ENCODE measurements at places on chromosomes 4 and X.

DNA sequence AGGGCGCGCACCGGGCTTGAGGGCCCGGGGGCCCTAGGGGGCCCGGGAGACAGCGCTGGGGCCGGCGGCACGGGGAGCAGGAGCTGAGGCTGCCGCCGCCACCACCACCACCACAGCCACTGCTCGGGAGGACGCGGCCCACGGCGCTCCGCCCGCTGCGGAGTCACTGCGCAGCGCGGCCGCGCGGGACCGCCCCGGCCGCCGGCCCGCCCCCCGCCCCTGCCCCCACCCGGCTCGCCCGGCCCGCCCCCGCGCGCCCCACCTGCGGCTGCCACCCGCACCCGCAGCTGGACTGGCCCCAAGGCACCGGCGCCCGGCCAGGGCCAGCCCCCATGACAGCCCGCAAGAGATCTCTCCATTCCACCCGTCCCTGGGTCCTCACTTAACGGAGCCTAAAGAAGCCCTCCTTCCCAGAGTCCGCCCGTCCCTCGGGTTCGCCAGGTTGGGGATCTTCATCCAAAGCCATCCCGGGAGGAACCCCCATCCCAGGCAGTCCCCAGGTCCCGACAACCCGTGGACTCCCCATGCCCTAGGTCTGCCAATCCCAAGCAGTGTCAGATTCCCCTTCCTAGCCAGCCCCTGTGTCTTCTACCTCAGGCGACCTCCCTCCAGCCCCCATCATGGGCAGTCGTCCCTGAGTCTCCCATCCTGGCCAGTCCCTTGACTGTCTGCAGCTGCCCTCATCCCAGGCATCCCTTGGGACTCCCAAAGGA, 40.0 kb upstream of the IQSEC2 start:
- no peak for DNase-seq

GRCh38 chr4:2257361-2258081, 4.4 kb downstream of the MXD4 start:
- no peak for DNase-seq

DNA sequence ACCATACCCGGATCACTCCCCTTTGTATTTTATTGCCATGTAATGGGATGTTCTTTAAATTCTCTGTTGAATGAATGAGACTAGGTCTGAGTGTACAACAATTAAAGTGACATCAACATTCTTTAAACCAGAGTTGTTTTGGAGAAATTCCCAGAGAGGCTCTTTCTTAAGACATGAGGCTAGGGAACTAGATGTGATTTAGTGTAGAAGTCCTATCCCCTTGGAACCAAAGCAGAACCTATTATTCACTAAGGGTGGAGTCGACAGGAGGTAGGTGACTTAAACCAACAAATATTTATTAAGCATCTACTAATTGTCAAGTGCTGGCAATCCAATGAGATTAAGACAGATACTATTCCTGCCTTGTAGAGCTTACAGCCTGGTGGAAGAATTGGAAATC, 1.7 kb downstream of the EIF1AX start:
- no peak for DNase-seq

DNA sequence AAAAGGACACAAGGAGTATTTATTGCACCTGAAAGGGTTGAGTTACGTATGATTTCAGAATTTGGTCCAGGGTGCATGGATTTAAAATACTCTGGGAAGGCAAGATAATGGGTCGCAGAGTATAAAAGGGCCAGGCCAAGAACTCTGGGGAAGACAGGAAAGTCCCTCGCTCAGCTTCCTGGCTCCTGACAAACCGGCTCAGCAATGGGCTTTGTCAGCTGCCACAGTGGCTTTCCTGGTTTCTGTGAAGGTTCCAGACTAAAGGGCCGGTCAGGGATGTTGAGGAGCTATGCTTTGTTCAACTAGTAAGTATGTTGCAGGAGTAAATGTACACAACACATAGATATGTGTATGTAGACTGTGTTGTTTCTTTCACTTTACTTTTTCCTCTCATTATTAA, 154.4 kb upstream of the ETNPPL start:
- no peak for DNase-seq

DNA sequence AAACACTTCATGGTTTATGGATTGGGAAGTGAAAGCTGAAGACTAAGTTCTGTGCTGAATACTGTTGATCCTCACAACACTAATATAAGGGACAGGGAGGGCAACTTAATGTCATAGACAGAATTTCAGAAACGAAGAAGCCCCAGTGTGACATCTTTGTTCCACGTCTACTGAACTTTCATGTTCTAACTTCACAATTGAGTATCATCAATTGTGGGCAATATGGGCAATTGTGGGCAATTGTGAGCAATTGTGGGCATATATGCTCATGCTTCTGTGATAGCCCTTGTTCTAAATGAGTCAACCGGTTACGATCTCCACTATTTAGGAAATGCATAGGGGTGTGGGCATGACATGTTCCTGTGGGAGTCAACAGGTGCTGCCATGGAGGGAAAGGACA, 33.7 kb downstream of the CYBB start:
- DNase-seq = no peak
